GM03348 (cell line): ENCODE measurements at places on chromosomes 16 and 17.
A peak's percentile ranks its signal among the peaks of the same experiment; 100 is the strongest.

- DNase-seq: no peak
Observed at GRCh38 chr17:81187120-81187519, 21.1 kb upstream of the AATK start.

GRCh38 chr16:26382586-26382985 is 684.1 kb upstream of the C16orf82 start:
- DNase-seq: no peak

- no peak for DNase-seq
Observed at GRCh38 chr16:81518439-81518757, 73.8 kb downstream of the CMIP start.

DNA sequence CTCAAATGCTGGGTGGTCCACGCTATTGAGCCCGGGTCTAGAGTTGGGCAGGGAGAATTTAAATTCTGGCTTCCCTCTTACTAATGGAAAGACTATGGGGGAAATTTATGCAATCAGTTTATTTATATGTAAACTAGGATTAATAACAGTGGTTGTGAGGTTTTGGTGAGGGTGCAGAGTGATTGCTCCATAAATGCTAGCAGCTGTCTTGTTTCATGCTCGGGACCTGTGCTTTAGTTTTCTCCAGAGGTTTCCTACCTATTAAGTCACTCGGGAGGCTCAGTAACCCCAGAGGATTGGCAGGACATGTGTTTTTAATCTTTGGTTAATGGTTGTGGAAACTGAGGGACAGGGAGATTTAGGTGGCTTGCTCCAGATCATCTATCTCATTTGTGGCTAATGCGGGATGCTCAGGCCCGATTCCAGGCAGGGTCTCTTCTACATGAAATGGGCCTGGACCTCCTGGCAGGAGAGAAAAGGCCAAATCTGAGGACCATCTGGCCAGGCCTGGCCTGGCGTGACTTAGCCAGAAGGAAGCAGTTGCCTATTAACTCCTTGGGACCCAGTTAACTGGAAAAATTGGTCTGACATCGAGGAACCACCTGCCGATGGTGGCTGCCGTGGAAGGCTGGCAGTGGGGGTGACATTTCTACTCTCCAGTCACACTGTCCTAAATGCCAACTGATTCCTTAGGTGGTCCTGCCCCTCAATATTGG is 2.1 kb downstream of the PRCD start:
- no peak for DNase-seq

- no peak for DNase-seq
Observed at GRCh38 chr16:30565526-30565925, 6.0 kb downstream of the ZNF688 start.

DNA sequence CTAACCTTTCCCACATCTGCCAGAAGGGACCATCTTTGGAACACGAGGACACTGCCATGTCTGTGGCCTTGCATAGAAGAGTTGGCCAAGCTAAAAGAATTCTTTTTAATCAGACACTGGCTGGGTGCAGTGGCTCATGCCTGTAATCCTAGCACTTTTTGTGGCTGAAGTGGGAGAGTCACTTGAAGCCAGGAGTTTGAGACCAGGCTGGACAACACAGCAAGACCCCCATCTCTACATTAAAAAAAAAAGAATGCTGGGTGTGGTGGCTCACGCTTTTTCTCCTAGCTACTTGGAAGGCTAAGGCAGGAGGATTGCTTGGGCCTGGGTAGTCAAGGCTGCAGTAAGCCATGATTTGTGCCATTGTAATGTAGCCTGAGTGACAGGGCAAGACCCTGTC is 9.3 kb upstream of the DUSP14 start:
- DNase-seq: no peak

GRCh38 chr16:89847051-89847939 is 19.0 kb downstream of the SPIRE2 start:
- no peak for DNase-seq

DNA sequence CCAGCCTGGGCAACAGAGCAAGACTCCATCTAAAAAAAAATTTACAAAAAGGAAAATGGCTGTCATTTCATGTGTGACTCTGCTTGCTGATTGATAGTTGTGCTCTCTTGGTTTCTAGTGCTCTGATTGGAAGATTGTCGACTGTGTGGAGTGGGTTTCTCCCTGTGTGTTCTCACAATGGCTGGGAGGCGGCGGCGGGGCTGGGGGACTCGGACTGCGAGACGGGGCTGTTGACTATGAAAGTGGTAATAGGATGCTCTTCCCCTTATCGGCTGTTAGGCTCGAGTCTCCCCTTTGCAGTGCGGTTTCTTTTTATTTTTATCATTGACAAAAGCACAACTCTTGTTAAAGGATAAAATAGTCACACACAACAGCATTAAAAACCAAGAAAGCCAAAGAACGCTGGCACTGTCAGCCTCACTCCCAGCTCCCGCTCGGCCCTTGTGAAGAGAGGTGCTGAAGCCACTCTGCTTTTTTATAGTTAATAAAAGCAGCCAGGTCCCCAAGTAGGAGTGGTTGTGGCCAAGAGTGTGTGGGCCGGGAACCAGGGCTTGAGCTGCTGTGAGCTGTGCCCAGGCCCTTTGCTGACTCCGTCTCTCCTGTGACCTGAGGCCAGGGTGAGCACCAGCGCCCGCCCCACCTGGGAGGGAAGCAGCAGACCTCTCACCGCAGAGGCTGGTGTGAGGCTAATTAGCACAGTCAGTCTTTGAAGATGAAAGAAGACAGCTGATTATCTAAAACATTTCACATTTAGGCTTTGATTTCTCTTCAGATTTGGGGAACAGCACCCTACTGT is 36.5 kb downstream of the TBCD start:
- DNase-seq: no peak

GRCh38 chr17:61129267-61130254 is 270.1 kb upstream of the TBX2 start:
- no peak for DNase-seq

- DNase-seq: no peak
Observed at GRCh38 chr17:33460781-33461450, 167.8 kb upstream of the ASIC2 start.

GRCh38 chr16:50400312-50400966 is 31.7 kb upstream of the BRD7 start:
- DNase-seq: no peak

DNA sequence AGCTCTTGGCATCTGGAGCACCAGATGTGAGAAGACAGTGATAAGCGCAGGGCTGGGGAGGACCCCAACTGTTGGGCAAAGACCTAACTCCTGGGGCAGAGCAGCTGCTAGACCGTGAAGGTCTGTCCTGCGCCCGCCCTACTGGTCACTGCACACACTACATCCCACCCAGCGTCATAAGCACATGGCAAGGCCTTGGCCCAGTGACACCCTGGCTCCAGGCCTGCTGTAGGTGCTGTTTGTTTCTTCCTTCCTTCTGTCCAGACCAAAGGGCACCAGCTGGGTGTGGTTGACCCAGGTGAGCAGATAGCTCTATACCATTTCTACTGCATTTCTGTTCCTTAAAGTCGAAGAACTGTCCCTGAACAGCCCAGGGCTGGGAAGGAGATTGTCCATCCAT is 6.4 kb downstream of the TRPV3 start:
- DNase-seq: no peak

DNA sequence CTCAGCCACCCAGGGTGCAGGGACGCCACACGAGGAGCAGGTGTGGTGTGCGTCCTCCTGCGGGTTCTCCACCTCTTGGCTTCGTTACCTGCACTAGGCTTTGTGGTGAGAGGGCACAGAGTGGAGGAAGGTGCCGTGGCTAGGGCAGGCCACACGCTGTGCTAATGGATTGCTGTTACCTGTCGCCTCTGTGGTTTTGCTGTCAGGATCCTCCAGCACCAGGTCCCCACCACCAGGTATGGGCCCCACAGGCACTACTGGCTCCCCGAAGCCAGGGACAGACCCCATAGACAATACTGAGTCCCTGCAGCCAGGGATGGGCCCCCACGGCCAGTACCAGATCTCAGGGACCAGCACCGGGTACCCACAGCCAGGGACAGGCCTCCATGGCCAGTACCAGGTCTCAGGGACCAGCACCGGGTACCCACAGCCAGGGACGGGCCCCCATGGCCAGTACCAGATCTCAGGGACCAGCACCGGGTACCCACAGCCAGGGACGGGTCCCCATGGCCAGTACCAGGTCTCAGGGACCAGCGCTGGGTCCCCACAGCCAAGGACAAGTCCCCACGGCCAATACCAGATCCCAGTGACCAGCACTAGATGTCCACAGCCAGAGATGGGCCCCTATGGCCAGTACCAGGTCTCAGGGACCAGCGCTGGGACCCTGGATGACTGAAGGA is 315.6 kb downstream of the SEC14L1 start:
- DNase-seq: no peak

DNA sequence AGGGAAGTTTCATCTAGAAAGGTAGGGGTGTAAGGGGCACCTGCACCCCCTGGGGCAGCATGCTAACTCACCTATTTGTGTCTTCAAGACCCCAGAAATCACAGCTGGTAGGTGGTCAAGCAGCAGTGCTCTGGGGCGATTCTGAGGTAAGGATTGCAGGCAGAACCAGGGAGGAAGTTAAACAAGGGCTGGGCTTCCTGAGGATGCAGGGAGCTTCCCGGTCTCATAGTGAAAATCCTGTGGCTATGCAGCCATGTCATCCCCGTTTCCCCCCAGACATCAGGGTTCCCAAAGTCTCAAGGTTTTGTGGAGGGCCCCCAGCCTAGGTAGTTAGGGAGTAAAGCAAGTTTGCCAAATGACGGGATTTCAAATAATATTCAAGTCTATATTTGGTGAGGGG is 78.5 kb downstream of the C16orf78 start:
- DNase-seq: no peak

- DNase-seq: no peak
Observed at GRCh38 chr17:1033503-1033902, 36.6 kb downstream of the TIMM22 start.

GRCh38 chr17:44688200-44688599 is 1.4 kb downstream of the CCDC43 start:
- no peak for DNase-seq

- DNase-seq: no peak
Observed at GRCh38 chr16:84585886-84586285, 32.0 kb downstream of the COTL1 start.

GRCh38 chr16:85556456-85557082 is 56.6 kb upstream of the GSE1 start:
- DNase-seq: peak; percentile 77

DNA sequence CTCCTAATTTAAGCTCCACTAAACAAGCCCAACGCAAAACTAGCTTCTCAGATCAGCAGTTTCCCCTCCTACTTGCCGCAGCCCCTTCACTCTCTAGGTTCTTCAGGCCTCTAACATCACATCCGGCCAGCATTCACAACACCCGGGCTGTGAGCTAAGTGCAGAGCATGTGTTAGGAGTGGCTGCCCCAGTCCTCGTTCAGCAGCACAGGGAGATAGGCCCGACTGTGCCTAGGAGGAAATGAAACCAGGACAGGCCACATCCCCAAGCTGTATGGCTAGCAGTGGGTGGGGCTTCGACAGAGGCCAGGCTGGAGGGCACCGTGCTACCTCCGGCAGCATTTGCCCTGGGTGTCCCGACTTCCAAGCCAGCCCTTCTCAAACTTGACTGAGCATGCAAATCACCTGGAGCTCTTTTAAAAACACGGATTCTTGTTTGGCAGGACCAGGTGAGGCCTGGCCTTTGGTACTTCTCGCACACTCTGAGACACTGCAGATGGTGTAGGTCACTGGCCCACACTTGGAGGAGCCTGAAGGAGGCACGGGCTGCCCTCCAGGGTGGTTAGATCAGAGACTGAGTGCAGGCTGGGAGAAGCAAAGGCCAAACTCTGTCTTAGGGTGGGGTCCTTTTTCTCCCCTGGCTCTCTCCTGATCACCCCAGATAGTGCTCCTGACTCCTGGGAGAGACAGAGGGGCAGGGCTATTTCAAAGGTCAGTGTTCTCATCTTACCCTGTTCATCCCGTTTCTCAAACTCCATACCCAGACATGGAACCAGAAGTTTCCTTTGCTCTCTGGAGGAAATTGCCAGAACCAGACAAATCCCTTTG is 202.0 kb downstream of the C16orf78 start:
- DNase-seq: no peak

- DNase-seq: no peak
Observed at GRCh38 chr17:79152636-79153035, 78.0 kb downstream of the ENGASE start.

DNA sequence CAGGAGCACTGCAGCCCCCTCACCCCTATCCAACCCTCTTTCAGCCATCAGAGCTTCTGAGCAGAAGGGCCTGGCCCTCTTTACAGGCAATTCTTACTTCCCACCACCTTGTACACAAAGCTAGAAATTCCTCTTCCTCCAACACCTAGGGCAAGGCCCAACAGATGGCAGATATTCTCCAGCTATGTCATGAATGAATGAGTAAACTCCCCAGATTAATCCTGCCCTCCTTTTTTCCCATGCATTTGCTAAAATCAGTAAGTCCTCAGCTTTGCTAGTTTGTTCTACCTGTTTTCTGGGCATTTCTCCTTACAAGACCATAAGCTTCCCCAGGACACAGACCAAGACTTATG is 20.4 kb upstream of the MRPS23 start:
- DNase-seq: no peak

DNA sequence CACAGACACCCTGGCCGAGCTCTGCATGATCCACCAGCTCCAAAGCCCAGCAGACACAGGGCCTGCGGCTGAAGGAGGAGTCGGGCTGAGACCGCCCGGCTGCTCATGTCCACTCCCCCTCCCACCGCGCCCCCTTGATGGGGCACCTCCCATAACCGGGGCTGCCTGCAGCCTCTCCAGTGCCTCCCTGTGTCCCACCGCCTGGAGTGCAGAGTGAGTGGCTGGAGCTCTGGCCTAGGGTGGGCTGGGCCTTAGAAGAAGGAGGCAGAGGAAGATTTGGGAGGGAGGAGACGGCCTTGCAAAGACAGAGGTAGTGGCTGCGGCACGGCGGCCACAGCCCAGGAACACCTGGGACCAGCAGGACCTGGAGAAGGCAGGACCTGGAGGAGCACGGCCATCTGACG is 4.0 kb downstream of the CBFA2T3 start:
- no peak for DNase-seq

- no peak for DNase-seq
Observed at GRCh38 chr17:527247-527646, 174.6 kb upstream of the RPH3AL start.

- DNase-seq: no peak
Observed at GRCh38 chr17:51833045-51833444, 325.5 kb downstream of the CA10 start.

GRCh38 chr16:50548909-50549560 is 839 bp downstream of the NKD1 start:
- DNase-seq: no peak

- peak; percentile 84 for DNase-seq
Observed at GRCh38 chr16:50251375-50252081, 14.8 kb upstream of the ADCY7 start.

- no peak for DNase-seq
Observed at GRCh38 chr16:9176547-9177418, 85.3 kb downstream of the HAPSTR1 start.

DNA sequence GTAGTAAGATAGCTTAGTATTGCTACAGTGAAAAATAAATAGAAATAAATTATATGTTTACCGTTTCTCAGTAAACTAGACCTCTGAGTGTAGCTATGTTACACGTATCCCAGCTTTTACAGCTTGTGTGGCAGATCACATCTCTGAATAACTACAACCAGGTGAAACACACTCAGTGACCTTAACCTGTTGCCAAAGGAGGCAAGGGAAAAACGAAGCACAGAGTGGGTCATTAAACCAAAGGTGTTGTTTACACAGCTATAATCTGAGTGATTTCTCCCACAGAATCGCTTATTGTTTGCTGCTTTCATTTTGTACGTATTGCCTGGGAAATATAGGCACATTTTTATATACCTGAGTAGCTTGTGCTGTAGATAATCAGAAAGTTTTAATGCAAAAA is 688.2 kb upstream of the KIF2B start:
- no peak for DNase-seq
